ENCODE measurements at places on chromosomes 12 and 14.

DNA sequence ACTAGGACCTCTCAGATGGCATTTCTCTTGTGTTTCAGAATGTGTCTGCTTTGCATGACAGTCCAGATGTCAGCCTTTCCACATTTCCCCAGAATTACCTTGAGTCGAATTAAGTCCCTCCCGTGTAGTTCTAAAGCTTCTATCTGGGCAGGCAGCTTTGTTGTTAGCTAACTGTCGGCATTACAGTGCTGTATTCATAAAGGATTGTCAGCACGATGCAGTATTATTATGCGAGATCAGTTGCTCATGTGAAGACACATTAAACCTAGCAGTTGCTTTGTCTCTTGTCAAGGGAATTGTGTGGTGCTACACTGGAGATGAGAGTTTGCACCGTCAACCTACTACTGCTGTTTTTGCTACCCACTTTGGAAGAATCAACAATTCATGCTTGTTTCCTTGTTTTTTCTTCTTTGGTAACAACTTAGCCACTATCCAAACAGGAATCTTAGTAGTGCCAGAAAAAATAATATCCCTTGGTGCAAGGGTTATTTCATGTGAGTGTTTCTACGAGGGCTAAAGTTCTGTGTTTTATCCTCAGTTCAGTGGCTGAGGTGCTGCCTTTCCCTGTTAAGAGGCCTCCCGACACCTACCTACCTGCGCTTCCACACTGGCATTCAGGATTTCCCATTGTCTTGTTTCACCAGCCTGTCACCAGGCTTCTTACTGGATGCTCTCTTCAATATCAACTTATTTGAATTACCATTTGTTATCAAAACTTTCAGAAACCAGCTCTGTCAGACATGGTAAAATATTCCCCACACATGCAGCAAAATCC, 297.9 kb upstream of the G2E3 start:
- DNase-seq, result no peak

GRCh38 chr12:108112832-108113556, 16.1 kb upstream of the WSCD2 start:
- no peak for DNase-seq

GRCh38 chr14:105919458-105920150, 393.2 kb downstream of the TMEM121 start:
- DNase-seq, result no peak

- DNase-seq, result no peak
Measured at GRCh38 chr14:23366426-23366921, 1.5 kb upstream of the EFS start.

DNA sequence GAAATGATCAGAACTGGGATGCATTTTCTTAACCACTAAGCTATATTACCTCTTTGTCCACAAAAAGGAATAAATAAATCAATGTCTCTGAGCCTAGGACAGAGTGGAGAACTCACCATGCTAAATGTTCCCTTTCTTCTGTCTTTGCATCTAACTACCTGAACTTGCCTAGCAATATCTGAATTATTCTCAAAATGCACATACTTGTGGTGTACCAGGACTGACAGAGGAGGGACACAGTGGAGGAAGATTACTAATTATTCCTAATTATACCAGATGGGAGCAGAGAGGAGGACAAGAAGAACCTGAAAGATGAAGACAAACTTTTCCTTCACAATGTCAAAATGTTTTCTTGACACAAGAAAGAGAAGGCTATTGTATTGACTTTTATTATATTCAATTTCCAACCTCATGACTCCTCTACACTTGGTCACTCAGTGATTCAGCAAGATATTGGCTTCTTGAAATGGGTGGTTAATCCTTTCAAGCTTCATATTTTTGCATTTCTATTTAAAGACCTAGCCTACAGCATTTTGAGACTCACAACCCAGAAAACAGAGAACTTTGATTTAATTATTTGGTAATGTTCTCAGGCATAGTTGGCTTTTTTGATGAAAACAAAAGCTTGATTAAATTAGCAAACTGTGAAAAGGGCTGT, 117.2 kb upstream of the LRFN5 start:
- no peak for DNase-seq

- DNase-seq, result no peak
Measured at GRCh38 chr12:67457778-67458665, 188.9 kb downstream of the CAND1 start.

GRCh38 chr14:78902010-78902623, 731.9 kb downstream of the NRXN3 start:
- DNase-seq, result no peak

DNA sequence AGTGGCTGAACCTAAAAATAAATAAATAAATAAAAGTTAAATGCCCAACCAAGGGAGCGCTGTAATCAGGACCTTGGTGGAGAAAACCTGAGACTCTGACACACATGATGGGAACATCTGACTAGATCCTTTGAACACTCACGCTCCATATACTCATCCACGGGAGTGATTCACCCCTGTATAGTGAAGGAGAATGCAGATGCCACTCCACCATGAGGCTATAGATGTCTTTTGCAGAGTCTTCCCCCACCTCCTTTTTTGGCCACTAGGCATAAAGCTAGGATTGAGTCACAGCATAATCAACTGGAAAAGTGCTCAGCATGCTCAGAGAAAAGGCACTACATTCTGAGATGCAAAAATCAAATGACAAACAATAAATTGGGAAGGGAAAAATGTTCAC, 19.0 kb downstream of the ADAM20 start:
- DNase-seq, result no peak

GRCh38 chr12:96103067-96103644, 67.8 kb upstream of the LTA4H start:
- DNase-seq, result no peak

- DNase-seq, result no peak
Measured at GRCh38 chr14:33285902-33286700, 347.4 kb downstream of the NPAS3 start.

DNA sequence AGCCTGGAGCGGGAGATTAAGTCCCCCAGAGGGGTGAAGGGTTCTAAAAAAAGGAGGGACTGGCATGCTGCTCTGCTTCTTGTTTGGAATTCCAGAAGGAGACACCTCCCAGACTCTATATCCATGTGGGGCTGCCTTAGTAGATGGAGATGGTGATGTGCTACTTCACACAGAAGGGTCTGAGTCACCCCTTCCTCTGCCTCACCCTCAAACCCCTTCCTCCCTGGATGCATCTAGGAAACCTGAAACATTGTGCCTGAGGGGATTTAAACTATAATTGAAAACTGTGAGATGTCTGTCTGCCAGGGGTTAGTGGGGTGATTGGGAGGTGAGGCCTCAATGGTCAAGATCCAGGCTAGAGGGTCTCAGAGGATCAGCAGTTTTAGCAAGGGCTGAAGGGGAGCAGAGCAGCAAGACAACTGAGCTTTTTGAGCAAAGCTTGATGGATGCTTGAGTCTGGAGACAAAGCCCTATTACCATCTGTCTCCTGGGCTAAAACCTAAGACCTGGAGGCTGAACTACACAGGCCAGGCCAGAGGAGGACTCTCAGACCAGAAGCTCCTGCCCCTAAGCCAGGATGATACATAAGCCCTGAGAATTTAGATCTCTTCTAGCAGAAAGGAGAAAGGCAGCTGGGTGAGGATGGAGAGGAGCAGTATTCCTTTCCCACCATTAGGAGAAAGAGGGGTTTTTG, 314.7 kb upstream of the ATP2B1 start:
- no peak for DNase-seq

DNA sequence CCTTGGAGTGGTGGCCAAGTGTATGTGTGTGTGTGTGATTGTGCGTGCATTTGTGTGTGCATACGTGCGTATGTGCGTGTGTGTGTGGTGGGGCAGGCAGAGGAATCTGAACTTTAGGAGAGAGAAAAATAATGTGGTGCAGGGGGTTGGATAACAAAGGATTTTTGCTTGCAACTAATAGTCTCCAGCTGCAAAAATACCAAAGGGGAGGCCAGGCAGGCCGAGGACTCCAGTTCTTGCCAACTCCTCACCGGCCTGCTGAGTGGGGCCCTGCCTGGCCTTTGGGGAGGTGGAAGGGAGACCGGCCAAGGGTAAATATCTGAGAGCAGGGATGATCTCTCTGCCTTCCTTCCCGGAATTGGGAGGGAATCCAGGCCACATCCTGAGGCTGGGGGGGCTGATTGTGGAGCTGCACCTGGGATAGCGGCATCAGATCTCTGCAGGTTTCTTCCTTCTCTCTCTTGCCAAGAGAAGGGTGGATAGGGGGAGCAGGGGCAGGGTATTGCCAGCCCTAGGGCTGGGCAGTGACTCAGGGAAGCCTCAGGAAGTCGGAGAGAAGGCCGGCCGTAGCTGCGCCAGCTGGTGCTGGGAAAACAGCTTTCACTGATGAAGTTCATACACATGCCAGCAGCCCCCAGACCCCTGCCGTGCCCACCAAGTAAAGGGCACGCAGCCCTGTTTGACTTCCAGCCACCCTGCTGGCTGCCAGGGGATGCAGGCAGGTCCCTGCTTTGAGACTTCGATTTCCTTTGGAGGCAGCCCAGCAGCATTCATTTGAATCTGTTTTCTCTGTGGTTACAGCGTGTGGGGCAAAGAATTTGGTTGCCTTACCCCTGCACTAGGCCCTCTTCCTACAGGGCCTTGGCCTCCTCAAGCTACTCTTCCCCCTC, 4.6 kb upstream of the LRP1-AS start:
- DNase-seq, result no peak

DNA sequence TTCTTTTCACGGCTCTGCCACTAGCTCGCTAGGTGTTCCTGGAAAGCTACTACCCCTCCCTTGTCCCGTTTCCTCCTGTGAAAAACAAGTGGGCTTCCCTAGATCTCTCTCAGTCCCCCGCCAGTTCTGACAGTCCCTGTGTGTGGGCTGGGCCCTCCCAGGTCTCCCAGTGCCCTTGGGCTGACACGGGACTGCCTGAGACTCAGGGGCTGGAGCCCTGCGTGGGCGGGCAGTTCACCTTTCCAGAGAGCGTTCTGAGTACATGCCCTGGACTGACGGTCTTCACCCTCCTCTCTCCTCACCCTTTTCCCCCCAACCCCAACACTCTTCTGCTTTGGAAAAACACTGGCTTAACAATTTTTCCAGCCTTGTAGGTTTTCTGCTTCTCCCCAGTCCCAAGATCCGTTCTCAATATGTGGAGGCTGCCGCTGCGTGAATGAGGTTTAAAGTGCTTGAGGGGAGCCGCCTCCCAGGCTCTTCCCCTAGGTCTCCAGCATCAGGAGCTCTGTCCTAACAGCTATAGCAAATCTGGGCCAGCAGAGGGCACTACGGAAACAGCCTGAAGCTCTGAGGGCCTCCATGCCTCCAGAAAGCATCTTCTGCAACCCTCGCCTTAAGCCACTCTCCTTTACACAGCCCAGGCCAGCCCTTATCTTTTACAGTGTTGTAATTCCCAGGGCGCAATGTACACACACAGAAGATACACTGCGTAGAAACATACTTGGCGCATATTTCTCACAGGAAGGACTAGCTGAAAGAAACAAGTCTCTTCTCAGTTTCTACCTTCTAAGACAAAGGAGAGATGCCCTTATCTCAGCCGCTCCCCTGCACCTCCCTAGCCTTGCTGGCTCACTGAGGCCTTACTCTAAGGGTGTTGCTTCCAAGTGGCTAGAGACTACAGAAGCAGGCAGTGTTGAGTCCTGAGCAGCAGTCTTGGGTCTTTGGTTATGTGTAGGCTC, 10.4 kb upstream of the DCD start:
- peak; percentile 69 for DNase-seq

DNA sequence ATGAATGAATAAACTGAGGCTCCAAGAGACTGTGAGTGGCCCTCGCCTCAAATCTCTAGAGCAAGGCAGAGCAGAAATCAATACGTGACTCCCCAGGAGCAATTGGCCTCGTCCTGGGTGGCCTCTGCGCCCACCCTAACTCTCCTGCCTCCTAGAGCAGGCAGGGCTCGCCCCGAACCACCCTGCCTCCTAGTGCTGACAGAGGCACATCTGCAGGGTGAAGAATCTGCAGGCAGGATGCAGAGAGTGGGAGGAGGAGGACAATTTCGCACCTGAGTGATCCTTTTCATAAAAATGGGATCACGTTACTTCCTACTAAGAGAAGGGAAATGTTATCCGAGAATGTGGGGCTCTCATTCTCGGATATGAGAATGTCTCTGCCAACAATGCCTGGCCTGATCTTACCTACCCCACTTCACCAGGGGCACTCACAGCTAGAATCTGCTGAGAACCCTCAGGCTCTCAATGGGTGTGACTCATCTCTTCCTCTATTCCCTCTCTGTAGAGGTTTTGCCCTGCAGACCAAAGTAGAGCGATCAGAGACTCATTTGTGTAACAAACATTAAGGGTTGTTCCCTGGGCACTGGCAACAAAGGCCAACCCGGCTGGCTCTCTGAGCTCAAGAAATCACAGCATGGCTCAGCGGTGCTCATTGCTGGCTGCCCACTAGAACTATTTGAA, 61.7 kb upstream of the BCL2L14 start:
- DNase-seq, result peak; percentile 67

GRCh38 chr12:51531284-51531977, 59.6 kb upstream of the SCN8A start:
- no peak for DNase-seq

DNA sequence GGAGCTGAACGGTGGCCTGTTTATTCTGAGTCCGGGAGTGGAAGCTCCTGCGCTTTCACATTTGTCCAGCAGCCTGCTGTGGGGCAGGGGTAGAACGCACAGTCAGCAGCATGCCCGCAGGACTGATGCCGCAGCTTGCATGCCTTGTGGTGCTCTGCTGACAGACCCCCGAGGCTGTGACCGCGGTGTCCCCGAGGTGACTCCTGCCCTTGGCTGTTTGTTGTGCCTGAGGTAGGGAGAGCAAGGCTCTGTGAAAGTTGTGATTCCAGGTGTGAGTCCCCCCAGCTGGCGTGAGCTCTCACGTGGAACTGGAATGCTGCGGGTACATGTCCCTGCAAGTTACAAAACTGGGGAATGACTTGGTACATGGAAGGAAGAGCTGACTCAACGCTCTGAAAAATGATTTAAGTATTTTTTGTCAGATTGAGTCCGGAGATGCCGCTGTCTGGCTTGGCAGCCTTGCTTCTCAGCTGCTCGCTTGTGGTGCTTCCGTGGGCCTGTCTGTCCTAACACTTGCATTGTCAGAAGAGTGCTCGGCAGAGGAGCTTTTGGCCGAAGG, 18.1 kb downstream of the MLXIP start:
- DNase-seq, result no peak

DNA sequence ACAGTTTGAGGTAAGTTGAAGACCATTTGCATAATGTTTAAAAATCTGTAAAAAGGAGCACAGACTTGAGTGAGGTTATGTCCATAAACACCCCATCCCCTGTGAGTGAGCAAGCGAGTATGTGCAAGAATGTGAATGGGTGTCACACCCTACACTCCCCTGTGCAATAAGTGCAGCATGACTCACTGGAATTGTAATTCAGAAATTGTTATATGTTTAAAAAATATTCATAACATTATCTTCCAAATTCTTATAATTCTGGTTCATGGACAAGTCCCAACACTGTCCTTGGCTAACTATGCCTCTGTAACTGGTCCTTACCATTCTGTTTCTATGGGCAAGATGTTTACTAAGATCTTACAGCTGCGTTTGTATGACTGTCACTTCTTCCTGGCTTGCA, 207.8 kb upstream of the FAR2 start:
- no peak for DNase-seq
